ENCODE measurements at places on chromosomes 3 and 15.

- DNase-seq, result no peak
Measured at GRCh38 chr15:45498701-45499100, 23.9 kb downstream of the SLC30A4 start.

GRCh38 chr15:49758456-49758855, 137.6 kb downstream of the DTWD1 start:
- DNase-seq, result no peak

GRCh38 chr15:71708741-71709140, 101.6 kb upstream of the NR2E3 start:
- DNase-seq, result no peak

GRCh38 chr15:68829068-68829467, 8.4 kb upstream of the ANP32A start:
- no peak for DNase-seq

GRCh38 chr3:12185172-12185710, 26.5 kb upstream of the TIMP4 start:
- DNase-seq, result no peak

DNA sequence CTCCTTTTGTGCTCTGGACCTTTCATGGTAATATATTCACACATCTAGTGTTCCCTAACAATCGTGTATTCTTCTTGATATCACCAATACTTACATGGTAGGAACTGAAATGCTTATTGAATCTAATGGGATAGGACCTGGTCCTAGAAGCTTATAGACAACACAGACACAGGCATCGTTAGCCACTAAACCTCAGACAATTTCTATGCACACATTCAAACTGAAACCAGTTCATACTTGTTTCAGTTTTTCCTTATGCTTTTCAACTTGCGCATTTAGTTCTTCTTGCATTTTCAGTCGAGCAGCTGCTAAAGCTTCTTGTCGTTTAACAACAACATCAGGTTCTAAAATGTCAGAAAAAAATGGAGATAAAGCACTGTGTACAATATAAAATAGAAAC, 2.3 kb downstream of the SELENOS start:
- no peak for DNase-seq

DNA sequence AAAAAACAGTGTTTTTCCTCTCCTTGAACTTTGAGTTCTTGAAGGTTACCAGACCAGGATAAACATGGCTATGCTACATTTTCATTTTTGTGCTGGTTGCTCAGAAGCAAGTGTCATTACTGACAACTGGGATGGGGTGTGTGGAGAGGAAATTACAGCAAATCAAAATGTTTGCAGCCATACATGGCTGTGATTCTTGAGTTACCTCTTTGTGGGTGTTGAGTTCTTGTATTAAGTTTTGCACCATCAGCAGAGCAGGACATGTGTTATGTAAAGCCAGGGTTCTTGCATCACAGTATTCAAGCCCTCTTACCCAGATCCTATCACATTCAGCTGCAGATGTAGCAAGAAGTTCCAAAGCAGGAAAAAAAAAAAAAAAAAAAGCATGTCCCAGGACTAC, 53.9 kb upstream of the ATOSA start:
- no peak for DNase-seq

All from skin of body (tissue), 3 donors.